ENCODE measurements at places on chromosomes 2 and 18. TPM values are rescaled to one million over a fixed set of nuclear protein-coding genes. Genes with fewer than 3 reads are reported as not detected.

The RAB17 gene
- total RNA-seq, result not detected

The SERPINB12 gene
- not detected for total RNA-seq

The SAG gene
- not detected for total RNA-seq

The IL36G gene
- not detected for total RNA-seq

The FEV gene
- not detected for total RNA-seq

Measured in A549 treated with ZK216348 at 1 μM for 4 hours (cell line).